RPMI7951 (cell line): ENCODE measurements at places on chromosomes 5 and 9. TPM values are rescaled to one million over a fixed set of nuclear protein-coding genes. Genes with fewer than 3 reads are reported as not detected.

GRCh38 chr5:139640421-139641115, 7.6 kb upstream of the CXXC5 start:
- no peak for DNase-seq

Gene ARL14EPL
- 0.20 TPM in 1 of 2 replicates, not detected in the other for total RNA-seq

GRCh38 chr5:43000914-43001313, 39.2 kb downstream of the ANXA2R start:
- DNase-seq = no peak

Gene LCP2
- total RNA-seq = 0.59 and 2.5 TPM in 2 replicates

Gene SLCO6A1
- total RNA-seq = 0.29 and 0.60 TPM in 2 replicates

DNA sequence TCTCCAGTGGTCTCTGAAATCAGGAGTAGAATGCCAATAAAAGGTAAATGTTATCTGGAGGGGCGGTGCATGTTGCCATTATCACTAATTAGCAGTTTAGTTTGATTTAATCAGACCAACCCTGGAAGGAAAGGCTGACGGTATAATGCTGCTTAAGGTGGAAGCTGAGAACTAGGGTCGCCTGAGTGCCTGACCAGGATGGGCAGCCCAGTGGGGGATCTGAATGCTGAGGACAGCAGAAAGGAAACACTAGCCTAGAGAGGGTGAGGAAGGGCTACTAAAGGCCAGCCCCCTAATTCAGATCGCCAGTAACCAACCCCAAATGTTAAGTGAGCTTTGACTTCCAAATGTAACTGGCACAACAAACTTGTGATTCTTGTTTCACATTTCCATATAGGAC, 172.2 kb downstream of the APBA1 start:
- no peak for DNase-seq

GRCh38 chr5:56633950-56634349, 181.4 kb upstream of the MAP3K1 start:
- DNase-seq = no peak

GRCh38 chr9:132516911-132517310, 65.5 kb upstream of the BARHL1 start:
- DNase-seq = peak; percentile 13

GRCh38 chr5:92861531-92862285, 719.3 kb downstream of the NR2F1-AS1 start:
- peak; percentile 8 for DNase-seq
